ENCODE measurements at places on chromosomes 1 and 21.

DNA sequence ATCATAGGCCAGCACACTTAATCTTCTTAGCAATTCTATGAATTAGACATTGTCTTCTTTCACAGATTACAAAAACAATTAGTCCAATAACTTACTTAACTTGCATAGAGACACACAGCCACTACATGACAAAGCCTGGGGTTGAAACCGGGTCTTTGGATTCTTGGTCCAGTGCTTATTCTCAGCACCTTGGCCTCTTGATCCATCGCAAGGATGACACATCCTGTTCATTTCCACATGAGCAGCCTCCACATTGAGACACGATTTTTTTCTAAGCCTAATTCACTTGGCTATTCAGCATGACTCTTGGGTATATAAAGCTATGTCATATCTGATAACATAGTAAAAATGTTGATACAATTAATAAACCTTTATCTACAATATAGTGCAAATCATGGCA is 221.0 kb upstream of the FOXD3 start:
- DNase-seq: no peak

DNA sequence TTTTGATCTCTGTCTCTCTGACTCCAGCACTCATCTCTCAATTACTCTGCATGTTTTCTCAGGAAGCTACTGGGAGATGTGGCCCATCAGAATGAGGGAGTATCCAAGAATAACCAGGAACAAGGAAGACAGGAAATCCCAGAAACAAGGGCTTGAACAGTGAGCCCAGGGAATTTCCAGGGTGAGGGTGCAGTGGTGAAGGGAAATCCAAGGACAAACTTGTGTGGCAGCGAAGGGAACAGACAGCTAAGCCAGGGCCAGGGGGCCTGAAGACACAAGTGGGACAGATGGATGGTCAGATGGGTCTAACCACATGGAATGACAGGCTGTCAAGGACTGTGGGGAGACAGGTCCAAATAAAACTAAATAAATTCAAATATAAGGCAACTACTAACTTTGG is 121.8 kb upstream of the ERRFI1 start:
- DNase-seq: no peak

DNA sequence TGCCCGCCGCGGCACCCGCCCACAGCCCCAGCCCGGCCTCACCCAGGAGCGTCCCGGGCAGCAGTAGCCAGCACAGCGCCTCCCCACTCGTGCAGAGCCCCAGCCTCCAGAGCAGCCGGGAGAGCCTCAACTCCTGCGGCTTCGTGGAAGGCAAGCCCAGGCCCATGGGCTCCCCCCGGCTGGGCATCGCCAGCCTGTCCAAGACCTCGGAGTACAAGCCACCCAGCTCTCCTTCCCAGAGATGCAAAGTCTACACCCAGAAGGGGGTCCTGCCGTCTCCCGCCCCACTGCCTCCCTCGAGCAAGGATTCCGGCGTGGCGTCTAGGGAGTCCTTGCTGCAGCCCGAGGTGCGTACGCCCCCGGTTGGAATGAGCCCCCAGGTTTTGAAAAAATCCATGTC is 531.2 kb downstream of the KIF26B start:
- DNase-seq: no peak

GRCh38 chr1:39754906-39755504 is 16.1 kb downstream of the OXCT2 start:
- DNase-seq: no peak

GRCh38 chr1:110628323-110629105 is 22.4 kb upstream of the KCNA2 start:
- DNase-seq: no peak

DNA sequence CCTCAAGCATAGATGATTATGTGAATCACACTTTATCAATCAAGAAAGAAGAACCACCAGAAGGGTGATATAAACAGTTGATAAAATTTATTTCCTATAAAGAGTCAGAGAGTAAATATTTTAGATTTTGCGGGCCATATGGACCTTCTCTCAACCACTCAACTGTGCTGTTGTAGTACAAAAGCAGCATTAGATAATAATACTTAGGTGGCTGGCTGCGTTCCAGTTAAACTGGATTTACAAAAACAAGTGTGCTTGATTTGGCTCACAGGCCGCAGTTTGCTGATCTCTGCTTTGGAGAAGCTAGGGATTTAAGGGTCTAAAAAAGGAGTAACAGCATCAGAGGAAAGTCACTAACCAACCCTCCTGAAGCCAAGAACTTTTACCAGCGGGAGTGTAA is 1406.0 kb downstream of the KCNT2 start:
- DNase-seq: no peak

GRCh38 chr1:159829273-159829634 is 2.6 kb downstream of the SLAMF8 start:
- DNase-seq: no peak

GRCh38 chr1:54542962-54543539 is 5.0 kb upstream of the ACOT11 start:
- DNase-seq: no peak

GRCh38 chr1:11488201-11488770 is 9.3 kb downstream of the DISP3 start:
- DNase-seq: no peak

GRCh38 chr1:18009478-18009961 is 98.1 kb upstream of the IGSF21 start:
- no peak for DNase-seq

DNA sequence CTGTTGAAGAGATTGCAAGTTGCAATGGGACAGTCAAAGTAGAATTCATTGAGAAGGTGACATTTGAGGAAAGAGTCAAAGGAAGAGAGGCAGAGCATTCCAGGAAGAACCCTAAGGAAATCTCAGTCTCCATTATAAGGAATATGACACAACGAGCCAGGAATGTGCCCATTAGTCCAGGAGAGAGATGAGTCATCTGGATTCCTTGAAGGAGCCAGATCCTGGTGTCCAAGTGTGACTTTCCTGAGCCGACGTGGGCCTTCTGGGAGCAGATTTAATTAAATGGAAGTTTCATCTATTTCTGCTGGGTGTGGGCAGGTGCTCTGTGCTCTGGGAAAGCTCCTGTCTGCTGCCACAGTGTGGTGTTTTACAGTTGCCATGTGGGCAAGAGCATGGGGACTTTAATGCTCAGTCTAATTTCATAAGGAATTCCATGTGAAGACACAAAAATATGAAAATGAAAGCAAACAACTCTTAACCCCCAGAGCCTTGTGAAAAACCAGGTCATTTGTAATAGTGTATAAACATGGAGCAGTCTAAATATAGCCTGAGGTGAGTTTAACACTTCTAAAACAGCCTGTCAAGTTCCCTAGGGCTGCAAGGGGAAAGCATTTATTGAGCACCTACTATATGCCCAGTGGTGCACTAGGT is 111.4 kb upstream of the ARTN start:
- no peak for DNase-seq

- no peak for DNase-seq
Measured at GRCh38 chr1:215911406-215911968, 344.4 kb downstream of the KCTD3 start.

GRCh38 chr1:245906207-245906606 is 600.9 kb downstream of the SMYD3 start:
- no peak for DNase-seq

DNA sequence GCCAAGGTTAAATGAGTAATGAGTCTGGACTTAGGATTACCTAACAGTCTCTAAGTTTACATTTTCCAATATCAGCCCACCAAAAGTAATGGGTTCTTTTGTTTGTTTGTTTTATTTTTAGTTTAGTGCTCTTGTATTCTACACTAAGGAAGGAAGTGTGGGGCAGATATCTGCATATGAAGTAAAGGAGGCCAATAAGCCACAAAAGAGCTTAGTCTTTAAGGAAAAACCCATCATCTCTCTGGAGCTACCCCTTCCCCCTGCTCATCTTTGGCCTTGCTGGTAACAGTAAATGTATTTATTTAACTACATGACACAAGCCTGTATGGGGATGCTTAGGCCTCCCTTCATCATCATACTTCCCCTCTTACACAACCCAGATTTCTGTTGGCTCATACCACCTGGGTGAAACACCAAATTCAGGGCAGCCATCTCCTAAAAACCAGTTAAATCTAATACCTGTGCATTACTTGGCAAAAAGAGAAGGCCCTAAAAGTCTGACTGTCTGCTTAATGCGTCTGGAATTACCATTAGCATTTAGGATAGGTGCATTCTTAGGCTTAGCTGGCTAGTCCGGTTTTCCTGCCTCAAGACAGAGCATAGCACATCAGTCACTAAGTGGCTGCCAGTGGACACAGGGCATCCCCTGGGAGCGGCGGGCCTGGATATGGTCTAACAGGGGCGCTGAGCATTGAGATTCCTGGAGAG is 96.8 kb upstream of the ADGRL2 start:
- no peak for DNase-seq

DNA sequence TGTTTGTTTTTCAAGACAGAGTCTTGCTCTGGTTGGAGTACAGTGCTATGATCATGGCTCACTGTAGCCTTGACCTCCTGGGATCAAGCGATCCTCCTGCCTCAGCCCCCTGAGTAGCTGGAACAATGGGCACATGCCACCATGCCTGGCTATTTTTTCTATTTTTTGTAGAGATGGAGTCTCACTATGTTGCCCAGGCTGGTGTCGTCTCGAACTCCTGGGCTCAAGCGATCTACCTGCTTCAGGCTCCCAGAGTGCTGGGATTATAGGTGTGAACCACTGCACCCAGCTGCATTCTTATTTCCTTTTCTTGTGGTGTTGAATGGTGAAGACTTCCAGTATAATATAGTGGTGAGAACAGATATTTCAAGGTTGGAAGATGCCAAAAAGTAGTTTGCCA is 28.0 kb downstream of the B3GALT5 start:
- DNase-seq: no peak

DNA sequence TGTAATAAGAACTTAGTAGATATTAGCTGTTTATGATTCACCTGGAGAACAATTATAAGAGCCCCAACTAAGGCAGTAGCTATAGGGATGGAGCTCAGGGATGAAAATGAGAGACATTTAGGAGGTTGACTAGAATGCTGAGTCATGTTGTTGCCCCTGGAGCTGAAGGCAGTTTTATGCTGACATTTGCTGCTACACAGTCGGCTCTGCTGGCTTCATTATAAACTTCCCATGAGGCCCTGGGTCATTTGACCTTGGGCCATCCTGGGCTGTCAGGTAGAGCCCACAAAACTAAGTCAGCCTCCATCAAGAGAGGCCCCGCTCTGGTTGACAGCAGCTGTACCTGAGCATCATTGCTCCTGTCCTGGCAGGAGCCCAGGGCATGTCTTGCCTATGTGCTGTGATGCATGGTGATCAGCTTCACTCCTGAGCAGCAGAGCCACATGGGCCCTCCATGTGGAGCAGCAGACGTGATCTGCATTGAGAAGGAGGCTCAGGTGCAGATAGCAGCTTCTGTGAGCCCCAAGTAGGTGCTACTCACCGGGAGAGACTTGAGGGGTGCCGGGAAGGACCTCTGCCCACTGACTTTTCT is 112.4 kb downstream of the TBX19 start:
- no peak for DNase-seq

GRCh38 chr1:85275701-85276214 is 674 bp downstream of the BCL10 start:
- DNase-seq: no peak

DNA sequence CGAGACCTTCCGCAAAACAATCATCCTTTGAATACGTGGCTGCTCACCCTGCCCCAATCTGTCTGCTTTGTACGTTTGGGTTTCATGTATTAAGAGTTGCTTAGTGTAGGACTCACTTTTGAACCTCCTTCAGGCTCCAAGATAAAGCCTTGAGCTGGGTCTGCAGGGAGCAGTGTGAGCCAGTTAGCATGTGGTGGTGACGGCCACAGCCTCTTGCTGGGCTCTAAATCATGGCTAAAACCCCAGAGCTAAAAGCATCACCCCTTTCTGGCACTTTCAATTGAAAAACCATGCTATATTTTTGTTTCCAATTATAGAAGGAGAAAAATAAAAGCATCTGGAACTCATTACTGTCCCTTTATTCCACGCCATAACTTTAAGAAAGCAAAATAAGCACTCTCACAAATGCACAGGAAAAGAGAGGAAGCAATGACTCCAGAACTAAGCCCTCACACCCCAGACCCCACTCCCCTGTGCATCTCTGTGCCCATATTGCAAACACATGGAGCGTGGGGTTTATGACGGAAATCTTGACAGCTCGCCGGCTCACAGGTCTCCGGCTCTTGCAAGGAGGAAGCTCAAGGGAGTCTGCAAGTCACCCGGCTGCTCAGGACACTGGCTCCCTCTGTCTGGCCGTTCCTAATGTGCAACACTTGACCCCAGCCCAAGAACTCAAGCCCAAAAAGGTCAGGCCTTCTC is 135.5 kb downstream of the MIS18A start:
- DNase-seq: no peak

GRCh38 chr1:179881642-179882252 is 338 bp upstream of the TOR1AIP1 start:
- DNase-seq: no peak

GRCh38 chr1:31523769-31524168 is 52.5 kb upstream of the TINAGL1 start:
- DNase-seq: no peak

DNA sequence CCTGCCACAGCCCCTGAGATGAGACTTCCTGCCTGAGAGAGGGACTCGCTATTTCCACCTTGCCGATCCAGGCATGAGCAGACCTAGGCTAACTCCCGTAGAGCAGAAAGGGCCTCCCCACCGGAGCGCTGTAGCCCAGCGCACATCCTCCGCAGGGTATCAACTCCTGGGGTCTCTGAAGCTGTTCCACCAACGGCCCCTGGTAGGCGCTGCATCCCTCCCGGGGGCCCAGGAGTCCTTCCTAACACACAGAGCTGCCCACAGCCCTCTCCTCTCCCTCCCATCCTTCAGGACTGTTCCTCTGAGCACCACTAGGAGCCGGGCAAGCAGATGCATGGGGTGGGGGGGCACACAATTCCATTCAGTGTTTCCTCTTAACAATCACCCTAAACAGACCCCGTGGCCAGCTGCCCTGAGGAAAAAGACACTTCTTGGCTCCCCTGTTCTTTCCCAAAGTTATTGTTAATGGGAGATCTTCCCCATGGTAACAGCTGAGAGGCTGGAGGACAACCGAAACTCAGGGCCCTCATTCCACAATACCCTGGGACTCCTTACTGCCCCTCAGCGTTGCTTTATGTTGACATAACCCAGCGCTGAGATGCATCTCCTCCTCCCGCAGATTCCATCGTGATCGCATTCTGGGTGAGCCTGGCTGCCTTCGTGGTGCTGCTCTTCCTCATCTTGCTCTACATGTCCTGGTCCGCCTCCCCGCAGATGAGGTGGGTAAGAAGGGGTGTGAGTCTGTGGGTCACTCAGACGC is 7.5 kb downstream of the MRAP start:
- DNase-seq: no peak

GRCh38 chr1:107244709-107245500 is 104.1 kb downstream of the NTNG1 start:
- DNase-seq: no peak

GRCh38 chr1:177209357-177209756 is 38.6 kb downstream of the BRINP2 start:
- DNase-seq: no peak

- no peak for DNase-seq
Measured at GRCh38 chr1:65435987-65436386, 15.5 kb downstream of the LEPR start.

DNA sequence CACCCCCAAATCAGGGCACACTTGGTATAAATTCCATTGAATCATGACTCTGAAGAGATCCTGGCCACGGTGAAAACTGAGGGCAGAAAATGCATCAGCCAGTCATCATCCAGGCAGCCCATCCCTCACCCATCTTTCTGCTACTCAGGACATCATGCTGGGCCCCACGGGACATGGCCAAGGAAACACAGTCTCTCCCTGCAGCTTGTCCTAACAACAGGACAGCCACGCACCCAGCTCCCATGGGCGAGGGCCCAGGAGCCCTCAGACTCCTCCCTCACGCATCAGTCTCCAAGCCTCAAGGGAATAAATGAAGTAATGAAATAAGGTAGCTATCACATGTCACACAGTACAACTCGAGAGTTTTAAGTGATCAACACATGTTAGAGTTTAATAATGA is 37.8 kb downstream of the ELK4 start:
- no peak for DNase-seq

All from stimulated activated CD4-positive, alpha-beta T cell treated with anti-CD3 and anti-CD28 coated beads, Interleukin-12 subunit alpha, Interleukin-12 subunit beta, amount 100 ng/mL, for 4 hours (primary cell).